Stimulated activated CD4-positive, alpha-beta T cell treated with anti-CD3 and anti-CD28 coated beads, Interleukin-4, amount 100 ng/mL, for 1 hour (primary cell): ENCODE measurements at places on chromosomes 6 and 20.
A peak's percentile ranks its signal among the peaks of the same experiment; 100 is the strongest.

DNA sequence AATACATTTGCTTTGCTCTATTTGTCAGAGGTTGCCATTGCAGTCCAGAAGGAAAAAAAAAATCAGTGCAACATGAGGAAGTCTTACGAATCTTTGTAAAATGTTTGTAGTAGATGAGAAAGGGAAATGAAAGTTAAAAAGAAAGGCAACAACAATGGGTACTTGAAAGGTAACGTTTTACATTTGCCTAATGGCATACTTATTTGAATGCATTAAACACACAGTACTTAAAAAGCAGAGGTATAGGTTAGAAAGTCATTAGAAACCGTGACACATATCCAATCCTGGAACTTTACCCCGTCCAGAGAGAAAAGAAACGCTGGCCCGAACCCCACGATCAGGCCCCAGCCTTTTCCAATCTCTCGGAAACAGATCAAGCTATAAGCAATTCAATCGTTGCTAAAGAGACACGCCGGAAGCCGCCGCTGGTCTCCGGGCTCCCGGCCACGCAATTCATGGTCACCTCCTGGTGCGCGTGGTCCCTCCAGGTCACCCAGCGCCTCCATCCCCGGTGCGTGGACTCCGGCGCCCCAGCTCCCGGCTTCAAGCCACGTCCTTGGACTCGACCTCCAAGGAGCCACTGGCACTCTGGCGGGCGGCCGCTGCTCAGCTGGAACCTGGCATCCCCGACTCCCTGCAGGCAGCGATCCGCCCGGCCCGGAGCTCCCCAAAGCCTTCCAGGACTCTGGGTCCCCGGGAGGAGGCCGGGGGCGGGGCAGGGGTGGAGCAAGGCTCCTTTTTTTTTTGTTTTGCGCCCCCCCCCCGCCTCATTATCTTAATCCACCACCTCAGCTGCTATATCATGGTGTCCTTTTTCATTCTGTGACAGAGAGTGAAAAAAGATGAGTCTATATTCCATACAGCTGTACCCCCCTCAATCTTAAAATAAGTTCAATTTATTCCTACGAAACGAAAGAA lies at the start of gene SLC18B1:
TSS of gene SLC18B1 (minus strand) at position 687 of the 918 bp plus-strand sequence. CDS start at position 506, 181 bp downstream.
- DNase-seq: peak; percentile 66

DNA sequence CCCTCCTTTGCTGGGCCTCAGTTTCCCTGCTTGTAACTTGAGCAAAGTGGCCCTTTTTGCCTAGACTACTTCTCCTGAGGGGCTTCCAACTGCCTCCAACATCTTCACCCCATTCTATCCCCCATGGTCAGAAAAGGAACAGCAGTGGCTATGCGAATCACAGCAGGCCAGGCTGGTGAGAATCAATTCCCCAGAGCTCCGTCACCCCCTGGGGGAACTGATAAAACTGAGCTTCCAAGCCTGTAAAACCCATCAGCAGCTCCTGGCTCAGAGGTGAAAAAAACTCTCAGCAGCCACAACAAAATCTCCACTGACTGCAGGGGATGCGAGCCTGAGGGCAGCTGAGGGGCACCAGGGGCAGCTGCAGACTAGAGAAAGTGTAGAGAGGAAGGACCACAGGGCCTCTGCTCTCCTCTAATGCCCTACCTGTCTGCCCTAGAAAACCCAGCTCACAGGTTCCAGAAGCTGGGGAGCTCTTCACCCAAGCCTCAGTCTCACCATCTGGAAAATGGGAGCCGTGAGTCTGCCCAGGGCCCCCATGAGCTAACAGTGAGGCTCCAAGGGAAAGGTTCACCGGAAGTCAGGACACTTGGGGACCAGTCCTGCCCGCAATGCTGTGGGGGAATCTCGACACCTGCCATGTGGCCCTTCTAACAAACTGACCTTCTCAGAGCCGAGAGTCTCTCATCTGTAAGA lies 120.6 kb downstream of the GRM4 start:
- DNase-seq: no peak

- no peak for DNase-seq
These were observed 132.6 kb downstream of the LCA5 start for GRCh38 chr6:79404677-79405076.

GRCh38 chr20:32157611-32158010 lies 48.1 kb downstream of the TM9SF4 start:
- DNase-seq: no peak

GRCh38 chr20:37382482-37383120 lies 36.7 kb downstream of the SRC start:
- DNase-seq: no peak

DNA sequence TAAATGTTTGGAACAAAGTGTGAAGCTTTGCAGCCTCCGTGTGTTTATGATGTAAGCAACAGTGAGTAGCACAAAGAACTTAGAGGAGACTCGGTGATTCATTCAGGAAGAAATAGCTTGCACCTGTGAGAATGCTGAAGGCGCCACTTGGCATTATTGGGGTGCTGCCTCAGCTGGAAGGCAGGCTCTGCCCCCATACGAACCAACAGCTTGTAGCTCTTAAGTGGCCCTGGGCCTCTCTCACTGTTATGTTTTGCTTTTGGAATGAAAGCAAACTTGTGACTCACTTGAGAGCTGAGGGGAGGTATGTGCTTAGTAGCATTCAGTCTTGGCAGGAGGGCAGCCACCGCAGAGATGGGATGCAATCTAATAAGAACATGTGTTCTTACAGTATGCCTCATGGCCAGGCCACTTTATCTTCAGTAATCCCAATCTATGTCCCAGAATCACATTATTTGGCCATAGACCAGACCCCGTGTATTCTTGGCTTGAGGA lies 310.7 kb downstream of the EYA4 start:
- no peak for DNase-seq

DNA sequence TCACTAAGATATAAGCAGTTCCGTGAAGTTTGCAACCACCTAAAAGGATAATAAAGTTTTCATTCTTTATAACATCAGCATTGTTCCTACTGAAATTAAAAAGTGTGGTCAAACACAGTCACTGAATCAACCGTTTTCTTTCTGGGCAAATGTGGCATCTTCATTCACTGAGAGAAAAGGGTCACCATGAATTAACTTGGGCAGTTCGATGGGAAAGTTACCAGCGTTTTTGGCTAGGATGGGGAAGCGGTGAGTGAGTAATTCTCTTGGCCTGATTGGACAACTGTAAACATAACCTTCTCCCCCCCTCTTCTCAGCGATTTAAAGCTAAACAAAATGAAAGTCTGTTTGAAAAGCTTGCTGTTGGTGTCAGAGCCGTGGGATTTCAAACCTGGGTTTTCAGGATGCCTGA lies 181.8 kb downstream of the SASH1 start:
- no peak for DNase-seq

DNA sequence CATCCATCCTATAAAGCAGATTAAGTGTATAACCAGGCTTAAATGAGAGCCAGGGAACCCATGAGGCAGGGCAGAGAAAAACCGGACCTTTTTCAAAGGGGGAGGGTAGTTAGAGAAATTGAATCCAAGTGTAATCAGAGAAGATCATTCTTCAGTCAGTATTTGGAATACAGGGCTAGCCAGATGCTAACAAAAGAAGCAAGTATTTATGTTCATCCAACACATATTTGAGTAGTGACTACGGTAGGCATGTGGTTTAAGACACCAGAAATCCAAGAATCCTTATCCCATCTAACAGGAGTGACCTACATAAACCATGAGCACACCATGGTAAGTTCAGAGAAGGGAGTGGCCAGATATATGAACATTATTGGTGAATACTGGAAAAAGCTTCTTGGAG lies 46.8 kb upstream of the FAM83C start:
- DNase-seq: no peak

DNA sequence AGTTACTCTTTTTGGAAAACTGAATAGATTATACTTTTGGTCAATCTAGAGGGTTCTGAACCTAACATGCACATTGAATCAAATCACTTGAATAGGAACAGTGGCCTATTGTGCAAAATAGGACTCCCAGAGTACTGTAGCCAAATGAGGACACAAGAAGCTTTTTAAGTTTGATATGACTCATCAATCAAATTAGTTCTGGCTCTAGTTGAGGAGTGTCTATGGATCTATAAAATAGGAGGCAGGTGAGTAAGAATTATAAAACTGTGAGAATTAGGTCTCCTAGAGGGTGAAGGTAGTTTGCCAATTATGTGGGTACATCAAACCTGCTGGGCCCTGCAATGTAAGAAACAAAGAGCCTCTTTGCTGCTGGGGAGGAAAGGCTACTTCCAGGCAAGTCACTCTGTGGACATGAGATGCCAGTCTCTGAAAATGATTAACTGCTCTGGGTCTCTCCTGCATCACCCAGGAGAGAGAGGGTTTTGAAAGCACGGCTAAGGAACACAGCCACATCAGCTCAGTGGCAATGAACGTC lies 112.3 kb downstream of the RCAN2 start:
- no peak for DNase-seq

DNA sequence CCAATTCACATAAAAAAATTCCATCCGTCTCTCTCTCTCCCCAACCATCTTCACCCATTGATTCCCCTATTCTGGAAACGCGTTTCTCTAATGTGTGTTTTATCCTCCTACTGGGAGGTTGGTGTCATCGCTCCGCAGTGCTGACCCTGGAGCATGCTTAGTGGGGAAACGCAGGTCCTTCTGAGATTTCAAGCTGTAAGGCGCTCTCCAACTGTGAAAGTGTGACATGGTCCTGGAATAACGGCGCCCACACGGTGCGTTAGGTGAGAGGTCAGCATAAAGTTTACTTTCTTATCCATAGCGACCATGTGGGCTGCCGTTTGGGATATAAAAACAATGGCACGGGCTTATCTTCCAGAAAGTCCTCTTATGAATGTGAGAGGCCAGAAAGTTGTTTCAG lies 123.9 kb downstream of the WDR27 start:
- no peak for DNase-seq

DNA sequence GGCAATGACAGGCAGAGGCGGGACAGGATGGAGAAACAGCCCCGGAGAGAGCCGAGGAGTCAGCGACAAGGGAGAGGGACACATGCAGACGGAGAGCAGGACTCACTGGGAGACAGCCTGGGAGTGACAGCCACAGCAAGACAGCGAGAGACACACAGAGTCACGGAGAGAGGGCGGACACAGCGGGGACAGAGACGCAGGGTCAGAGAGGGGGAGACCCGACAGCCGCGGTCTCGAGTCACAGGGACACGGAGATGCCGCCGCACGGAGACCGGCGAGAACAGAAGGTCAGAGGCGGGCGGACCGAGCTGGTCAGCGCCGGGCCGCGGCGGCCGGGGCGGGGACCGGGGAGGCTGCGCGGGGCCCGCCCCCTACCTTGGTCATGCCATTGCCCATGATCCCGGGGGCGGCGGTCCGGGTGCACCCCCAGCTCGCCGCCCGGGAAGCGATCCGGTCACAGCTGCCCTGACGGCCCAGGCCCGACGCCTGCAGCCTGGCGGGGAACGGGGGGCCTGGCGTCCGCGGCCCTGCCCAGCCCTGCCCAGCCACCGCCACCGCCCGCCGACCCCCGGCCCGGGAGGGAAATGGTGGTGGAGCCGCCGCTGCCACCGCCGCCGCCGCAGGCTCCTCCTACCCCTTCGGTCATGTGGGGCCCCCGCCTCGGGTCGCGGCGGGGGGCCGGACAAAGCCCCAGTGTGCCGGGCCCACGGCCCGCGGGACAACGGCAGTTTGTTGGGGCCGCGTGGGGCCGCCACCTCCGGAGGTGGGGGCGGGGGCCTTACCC lies at the start of the genes DUSP15 and TTLL9:
TSS of gene DUSP15 (minus strand) at position 586 of the 784 bp plus-strand sequence. CDS start at position 396, 190 bp downstream.
TSS of gene TTLL9 (plus strand) at position 693 of the 784 bp plus-strand sequence. CDS start 493 bp downstream, outside the sequence.
- DNase-seq: no peak

- no peak for DNase-seq
These were observed 58.1 kb downstream of the UBE2V1 start for GRCh38 chr20:50054626-50055511.

DNA sequence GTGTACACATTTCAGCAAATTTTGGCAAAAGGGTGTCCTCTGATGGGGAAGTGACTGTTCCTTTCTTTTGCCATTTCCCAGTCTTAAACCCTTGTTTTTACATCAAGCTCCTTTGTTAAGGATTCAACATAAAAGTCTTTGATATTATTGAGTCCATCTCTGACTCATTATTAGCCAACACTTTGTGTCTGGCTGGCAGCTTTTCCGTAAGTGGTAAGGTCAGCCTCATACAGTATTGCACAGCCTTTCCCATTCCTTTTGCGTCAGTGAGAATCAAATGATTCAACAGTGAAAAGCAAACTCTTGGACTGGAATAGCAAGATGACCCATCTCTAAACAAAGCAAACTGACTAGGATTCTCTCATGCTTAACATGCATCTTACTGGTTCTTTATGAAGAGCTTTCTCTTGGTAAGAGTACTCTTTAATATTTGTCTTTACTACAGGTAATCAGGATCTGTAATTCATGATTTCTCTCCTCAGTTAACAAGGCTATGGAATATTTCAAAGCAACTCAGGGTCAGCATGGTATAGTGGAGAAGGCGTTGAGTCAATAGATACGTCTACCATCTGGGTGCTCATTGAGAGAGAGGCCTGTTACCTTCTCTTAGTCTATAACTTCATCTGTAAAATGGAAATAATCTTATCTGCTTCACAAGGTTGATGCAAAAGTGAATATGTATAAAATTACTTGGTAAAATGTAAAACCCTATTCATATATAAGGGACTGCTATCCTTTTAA lies 183.6 kb downstream of the PRL start:
- DNase-seq: no peak

GRCh38 chr6:150646228-150646627 lies 46.5 kb downstream of the PLEKHG1 start:
- no peak for DNase-seq
